CMK (cell line): ENCODE measurements at places on chromosomes 11 and 22.

GRCh38 chr22:28316014-28316413, 363.6 kb downstream of the TTC28 start:
- DNase-seq, result no peak

DNA sequence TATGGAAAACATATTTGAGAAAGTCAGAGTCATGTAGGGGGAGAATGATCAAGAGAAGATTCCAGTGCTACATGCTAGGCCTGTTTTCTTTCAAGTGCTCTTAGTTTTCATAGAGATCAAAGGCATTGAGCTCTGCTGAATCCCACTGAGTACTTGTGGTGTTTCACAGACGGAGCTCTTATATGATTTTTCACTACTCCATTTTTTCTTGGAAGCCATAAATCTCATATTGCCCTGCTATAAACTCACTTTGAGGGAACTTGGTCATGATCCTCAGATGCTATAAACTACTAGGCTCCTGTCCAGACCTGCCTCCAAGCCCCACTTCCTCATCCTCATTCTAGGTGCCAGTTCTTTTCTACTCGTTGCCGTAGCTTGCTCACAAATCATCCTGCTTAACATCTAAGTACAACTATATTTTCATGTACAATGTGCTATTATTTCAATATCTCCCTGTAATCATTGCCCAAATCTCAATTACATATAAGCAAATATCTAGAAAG, 180.8 kb upstream of the CCDC179 start:
- DNase-seq, result no peak

GRCh38 chr11:2520736-2521035, 75.9 kb downstream of the KCNQ1 start:
- DNase-seq, result no peak

DNA sequence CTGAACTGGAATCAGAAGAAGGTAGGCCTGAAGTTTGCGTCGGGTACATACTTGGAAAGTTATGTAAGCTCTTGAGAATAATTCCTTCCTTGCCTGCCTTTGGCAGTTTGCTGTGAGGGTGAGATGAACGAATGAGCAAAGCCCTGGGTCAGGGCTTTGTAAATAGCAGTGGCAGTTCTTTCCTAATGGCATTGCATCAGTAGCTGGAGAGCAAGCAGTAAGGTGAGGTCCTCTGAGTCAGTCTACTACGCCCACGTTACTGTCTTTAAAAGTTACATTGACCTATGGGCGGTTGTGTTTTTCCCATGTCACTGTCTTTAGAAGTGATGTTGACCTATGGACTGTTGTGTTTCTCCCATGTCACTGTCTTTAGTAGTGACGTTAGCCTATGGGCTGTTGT, 179.1 kb upstream of the E2F8 start:
- DNase-seq, result no peak

DNA sequence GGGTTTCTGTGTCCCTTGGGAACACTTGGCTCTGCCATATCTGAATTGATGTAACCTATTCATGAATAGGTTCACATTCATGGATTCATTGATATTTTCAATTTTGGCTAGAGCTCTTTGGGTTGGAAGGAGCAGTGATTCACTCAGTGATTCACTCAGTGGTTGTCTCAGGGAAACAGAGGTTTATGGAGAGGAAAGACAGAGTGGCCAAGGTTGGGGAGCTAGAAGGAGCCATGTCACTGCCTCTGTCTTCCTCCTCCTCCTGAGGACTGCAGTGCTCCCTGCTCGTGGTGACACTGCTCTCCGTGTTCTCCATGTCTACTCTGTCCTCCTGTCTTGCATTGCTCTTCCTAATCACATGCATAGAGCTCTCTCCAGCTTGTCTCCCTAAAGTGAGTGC, 17.4 kb downstream of the CEP164 start:
- no peak for DNase-seq
